HFFc6 (cell line): ENCODE measurements at places on chromosomes 5 and 9.

GRCh38 chr9:91422758-91423711 lies 597 bp downstream of the NFIL3 start:
- H3K27me3 ChIP-seq, result peaks cover 3% of the 10 kb centered on the region; the same call in 1 of the 2 replicates
- peak overlapping the region; percentile 95 for H3K27ac ChIP-seq
- H3K4me3 ChIP-seq, result peak overlapping the region; percentile 96
- H3K36me3 ChIP-seq, result no peaks in the 10 kb centered on the region
- H3K4me1 ChIP-seq, result peaks cover 65% of the 10 kb centered on the region

DNA sequence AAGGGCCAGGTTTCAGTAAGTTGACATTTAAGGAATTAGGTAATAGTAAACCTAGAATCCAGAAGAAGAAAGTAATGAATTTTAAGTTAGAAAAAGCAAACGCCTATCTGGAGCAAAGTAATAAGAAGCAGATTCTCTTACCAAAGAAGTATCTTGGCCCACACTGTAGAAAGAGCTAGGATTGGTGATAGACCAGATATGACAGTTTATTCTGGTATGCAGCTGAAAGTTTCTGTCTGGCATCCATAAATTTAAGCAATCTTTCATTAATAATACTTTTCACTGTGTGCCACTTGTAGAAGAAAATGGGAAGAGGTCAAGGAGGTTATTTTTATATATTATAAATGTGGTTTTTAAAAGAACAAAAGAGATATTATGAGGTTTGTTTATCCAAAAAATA lies 3.0 kb downstream of the RECK start:
- peak; percentile 53 for DNase-seq
- peaks cover 51% of the 10 kb centered on the region for H3K36me3 ChIP-seq
- H3K4me3 ChIP-seq, result peak overlapping the region; percentile 96
- peak overlapping the region; percentile 91 for H3K27ac ChIP-seq
- peaks cover 3% of the 10 kb centered on the region for H3K27me3 ChIP-seq

- H3K27ac ChIP-seq, result peak overlapping the region; percentile 30
- no peak overlapping the region; the same call in 1 of the 2 replicates for H3K4me3 ChIP-seq
- no peak for DNase-seq
- peaks cover 59% of the 10 kb centered on the region for H3K4me1 ChIP-seq
- no peaks in the 10 kb centered on the region for H3K27me3 ChIP-seq
- H3K36me3 ChIP-seq, result no peaks in the 10 kb centered on the region; the same call in 1 of the 2 replicates
These were observed 107.3 kb downstream of the MTREX start for GRCh38 chr5:55415071-55415470.

DNA sequence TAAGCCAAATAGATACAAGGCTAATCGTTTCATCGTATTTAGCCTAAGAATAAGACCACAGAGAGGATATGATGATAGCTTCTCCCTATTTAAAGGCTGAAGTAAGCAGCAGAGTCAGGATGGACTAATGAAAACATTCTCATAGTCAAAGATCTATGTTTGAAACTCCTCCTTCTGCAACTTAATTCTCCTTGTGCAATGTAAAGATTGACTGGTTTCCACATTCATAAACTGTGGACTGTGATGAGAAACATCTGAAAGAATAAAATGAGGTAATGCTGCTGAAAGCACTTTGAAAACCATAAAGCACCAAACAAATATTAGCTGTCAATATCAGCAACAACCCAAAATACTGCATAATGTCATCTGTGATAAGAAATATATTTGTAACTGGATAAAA lies 361.9 kb downstream of the CSNK1G3 start:
- H3K36me3 ChIP-seq, result no peaks in the 10 kb centered on the region
- H3K27me3 ChIP-seq, result no peaks in the 10 kb centered on the region; the same call in 1 of the 2 replicates
- no peak overlapping the region for H3K4me3 ChIP-seq

GRCh38 chr9:119601632-119602031 lies 232.4 kb upstream of the BRINP1 start:
- H3K4me1 ChIP-seq, result no peaks in the 10 kb centered on the region
- no peak overlapping the region for H3K4me3 ChIP-seq
- no peak overlapping the region for H3K27ac ChIP-seq
- DNase-seq, result no peak

- peaks cover 8% of the 10 kb centered on the region; the same call in 1 of the 2 replicates for H3K36me3 ChIP-seq
- no peak overlapping the region for H3K4me3 ChIP-seq
- H3K4me1 ChIP-seq, result peaks cover 12% of the 10 kb centered on the region
These were observed 143.4 kb downstream of the PALM2AKAP2 start for GRCh38 chr9:109923471-109923760.

- H3K36me3 ChIP-seq, result peaks cover 52% of the 10 kb centered on the region
- peaks cover 76% of the 10 kb centered on the region for H3K4me1 ChIP-seq
- H3K27ac ChIP-seq, result no peak overlapping the region
- no peak overlapping the region for H3K4me3 ChIP-seq
- H3K27me3 ChIP-seq, result peaks cover 7% of the 10 kb centered on the region
These were observed 255.5 kb downstream of the FANCC start for GRCh38 chr9:95061916-95062595.

DNA sequence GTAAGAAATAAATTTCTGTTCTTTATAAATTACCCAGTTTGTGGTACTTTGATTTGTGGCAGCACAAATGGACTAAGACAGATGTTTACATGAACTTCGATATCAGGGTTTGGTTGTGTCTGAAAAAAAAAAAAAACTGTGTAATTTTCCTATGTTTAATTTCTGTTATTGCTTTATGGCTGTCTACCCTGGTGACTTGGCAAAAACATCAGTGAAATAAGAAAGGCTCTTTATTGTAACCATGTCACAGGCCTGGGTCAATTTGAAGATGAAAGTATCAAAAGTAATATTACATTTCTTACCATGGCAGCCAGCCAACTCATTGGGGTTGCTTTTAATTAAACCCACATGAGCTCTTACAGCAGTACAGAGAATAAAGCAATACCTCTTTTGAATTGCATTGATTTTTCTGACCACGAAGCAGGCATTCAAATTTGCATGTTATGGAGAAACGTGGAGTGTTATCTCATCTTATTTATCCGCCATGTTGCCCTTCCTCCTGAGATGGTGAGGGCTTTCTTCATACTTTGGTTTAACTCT lies 20.6 kb upstream of the SV2C start:
- no peaks in the 10 kb centered on the region for H3K4me1 ChIP-seq
- DNase-seq, result no peak
- H3K27me3 ChIP-seq, result no peaks in the 10 kb centered on the region
- no peaks in the 10 kb centered on the region for H3K36me3 ChIP-seq
- no peak overlapping the region for H3K27ac ChIP-seq
- H3K4me3 ChIP-seq, result no peak overlapping the region
